RWPE1 (cell line): ENCODE measurements at places on chromosomes 13 and 19.

DNA sequence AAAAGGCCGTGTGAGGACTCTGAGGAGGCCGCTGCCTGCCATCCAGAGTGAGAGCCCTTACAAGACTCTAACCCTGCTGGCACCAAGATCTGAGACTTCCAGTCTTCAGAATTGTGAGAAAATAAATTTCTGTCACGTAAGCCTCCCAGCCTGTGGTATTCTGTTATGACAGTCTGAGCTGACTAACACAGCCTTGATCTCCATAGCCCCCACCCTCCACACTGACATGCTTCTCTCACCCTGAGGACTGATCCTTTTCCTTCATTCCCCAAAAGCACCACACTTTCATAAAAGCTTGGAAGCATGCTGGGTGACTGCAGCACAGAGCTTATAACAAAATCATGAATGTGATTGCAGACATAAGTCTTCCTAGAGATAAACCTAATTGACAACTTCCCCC, 1059.8 kb downstream of the UQCRFS1 start:
- DNase-seq, result no peak

- peak; percentile 68 for DNase-seq
Observed at GRCh38 chr13:24664726-24665409, 15.3 kb upstream of the ATP12A start.

DNA sequence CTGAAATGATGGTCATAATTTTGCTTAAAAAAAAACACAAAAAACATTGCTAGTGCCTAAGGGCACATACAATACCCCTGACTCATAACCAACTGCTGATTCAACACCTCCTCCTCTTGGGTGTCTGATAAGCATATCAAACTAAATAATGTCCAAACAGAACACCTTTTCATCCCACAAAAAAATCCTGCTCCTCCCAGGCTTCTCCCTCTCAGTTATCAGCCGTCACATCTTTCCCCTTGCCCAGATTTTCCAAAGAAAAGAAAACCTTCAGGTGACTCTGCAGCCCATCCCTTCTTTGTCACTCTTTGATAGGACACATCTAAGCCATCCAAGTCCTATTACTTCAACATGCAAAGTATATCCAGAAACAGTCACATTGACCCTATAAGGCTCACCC, 46.9 kb downstream of the ABCC4 start:
- peak; percentile 65 for DNase-seq

DNA sequence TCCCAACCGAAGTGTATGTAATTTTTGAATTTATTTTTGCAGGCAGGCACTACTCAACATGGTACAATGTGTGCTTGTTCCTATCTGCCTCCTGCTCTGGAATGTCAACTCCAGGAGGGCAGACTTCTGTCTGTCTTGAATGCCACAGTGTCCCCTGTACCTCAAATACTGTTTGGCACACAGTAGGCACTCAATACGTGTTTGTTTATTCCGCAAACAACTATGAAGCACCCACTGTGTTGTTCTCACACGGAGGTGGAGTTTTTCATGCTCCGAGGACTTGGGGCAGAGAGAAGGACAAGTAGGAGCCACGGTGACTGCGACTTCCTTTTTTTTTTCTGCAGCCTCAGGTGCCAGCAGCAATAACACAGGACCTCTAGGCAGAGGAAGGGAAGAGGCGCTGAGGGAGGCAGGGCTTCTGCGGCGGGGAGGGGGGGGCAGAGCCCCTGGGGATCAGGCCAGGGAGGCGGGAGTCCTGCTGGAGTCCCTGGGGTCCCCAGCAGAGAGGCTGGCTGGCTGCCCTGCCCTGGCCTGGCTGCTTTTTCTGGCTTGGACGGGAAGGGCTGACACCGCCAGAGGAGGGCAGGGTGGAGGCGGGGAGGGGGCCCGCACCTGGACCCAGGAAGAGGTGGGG, 29.3 kb upstream of the TNFAIP8L1 start:
- DNase-seq, result no peak

- DNase-seq, result no peak
Observed at GRCh38 chr13:93778548-93778947, 551.9 kb downstream of the GPC6 start.

GRCh38 chr13:112917056-112917664, 51.9 kb upstream of the MCF2L start:
- no peak for DNase-seq

DNA sequence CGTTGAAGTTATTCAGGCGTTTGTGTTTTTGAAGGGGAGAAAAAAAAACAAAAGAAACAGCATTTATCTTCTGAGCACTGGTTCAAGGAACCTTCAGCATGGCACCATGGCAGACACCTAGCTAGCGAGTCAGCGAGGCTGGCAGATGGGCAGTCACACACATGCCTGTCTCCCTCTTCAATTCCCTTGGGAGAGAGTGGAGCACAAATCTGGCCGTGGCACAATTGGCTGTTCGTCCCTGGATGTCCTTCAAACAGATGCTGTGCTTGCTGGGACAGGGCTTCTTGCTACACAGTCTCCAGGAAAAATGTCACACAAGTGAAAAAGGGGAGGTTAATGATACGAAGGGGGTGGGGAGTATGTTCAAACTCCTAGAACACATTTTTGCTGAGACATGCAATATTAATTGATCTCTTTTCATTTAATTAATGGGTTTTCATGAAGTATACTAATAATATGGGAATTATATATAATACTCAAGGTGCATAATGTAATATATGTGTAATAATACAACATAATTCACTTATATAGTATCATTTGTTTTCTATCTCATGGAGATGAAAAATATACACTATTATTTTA, 1674.5 kb upstream of the SLC10A2 start:
- DNase-seq, result no peak

- DNase-seq, result no peak
Observed at GRCh38 chr19:38252385-38252784, 3.8 kb downstream of the PPP1R14A start.

- no peak for DNase-seq
Observed at GRCh38 chr13:111048387-111048786, 66.7 kb upstream of the ARHGEF7 start.

DNA sequence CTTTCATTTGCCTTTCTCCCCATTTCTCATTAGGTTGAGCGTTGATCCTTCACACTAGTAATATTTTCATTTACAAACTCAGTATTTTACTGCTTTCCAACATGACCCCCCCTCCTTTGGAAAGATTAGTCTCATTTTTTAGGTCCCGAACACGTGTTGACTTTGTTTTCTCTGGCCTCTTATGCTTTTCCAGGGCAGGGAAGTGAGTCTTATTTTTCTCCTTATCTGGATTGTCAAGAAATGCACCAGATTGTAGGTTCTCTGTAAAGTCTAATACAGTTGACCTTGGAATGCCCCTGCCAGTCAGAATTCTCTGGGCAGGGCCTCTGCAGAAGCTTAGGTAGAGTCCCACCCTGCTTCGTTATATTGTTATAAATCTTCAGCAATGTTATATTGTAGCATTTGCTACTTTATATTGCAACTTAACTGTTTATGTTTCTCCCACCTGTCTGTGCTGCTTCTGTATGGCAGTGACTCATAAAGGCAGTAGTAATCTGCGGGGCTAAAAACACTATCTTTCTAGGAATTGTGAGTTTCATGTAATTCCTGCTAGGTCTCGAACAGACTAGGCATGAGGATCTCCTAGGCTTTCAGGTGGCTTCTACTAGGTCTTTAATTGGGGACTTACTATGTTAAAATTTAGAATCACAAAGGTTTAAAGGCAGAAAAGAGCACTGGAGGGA, 2.0 kb downstream of the TDRD3 start:
- no peak for DNase-seq

- DNase-seq, result no peak
Observed at GRCh38 chr13:93730780-93731179, 504.2 kb downstream of the GPC6 start.

- no peak for DNase-seq
Observed at GRCh38 chr19:38385804-38386257, 2.0 kb downstream of the GGN start.

GRCh38 chr13:37868691-37869505, 674 bp downstream of the TRPC4 start:
- DNase-seq, result no peak

- no peak for DNase-seq
Observed at GRCh38 chr19:17025991-17026658, 485 bp downstream of the CPAMD8 start.

GRCh38 chr13:35356572-35356971, 119.9 kb downstream of the MAB21L1 start:
- DNase-seq, result no peak

DNA sequence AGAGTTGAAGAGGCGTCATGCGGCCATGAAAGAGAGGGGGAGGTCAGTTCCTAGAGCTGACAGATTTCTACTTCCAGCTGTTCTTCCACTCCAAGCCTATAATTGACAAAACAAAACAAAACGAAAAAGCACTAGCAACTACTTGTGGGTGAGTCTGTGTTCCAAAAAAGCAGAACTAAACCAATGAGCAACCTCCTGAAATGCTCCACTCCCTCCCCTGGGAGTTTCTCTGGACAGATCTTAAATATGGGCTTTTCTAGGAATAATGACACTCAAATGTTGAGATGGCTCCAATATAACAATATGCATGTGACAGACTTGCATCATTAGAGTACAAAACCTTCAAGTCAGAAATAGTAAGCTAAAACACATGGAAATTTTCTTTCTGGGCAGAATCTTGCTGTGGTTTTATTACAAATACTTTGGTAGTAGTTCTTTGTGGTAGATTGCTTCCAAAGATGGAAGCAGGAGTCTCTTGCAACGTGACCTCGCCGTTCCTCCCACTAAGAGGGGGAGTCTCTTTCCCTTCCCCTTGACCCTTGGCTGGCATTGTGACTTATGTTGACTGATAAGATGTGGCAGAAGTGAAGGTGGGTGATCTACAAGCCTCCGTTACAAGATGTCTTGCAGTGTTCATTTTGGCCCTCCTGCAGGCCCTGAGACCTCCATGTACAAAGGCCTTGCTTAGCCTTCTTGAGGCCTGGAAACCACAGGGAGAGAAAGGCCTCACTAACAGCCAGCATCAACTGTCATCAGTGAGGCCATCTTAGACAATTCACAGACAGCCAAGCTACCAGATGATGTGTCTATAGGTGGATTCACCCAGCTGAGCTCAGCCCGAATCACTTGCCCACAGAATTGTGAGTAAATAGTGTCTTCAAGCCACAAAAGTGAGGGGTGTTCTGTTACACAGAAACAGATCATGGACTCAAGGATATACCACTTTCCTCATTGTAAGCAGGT, 173.1 kb upstream of the RFC3 start:
- no peak for DNase-seq

- peak; percentile 35 for DNase-seq
Observed at GRCh38 chr19:28878862-28879566, 333.9 kb downstream of the UQCRFS1 start.

DNA sequence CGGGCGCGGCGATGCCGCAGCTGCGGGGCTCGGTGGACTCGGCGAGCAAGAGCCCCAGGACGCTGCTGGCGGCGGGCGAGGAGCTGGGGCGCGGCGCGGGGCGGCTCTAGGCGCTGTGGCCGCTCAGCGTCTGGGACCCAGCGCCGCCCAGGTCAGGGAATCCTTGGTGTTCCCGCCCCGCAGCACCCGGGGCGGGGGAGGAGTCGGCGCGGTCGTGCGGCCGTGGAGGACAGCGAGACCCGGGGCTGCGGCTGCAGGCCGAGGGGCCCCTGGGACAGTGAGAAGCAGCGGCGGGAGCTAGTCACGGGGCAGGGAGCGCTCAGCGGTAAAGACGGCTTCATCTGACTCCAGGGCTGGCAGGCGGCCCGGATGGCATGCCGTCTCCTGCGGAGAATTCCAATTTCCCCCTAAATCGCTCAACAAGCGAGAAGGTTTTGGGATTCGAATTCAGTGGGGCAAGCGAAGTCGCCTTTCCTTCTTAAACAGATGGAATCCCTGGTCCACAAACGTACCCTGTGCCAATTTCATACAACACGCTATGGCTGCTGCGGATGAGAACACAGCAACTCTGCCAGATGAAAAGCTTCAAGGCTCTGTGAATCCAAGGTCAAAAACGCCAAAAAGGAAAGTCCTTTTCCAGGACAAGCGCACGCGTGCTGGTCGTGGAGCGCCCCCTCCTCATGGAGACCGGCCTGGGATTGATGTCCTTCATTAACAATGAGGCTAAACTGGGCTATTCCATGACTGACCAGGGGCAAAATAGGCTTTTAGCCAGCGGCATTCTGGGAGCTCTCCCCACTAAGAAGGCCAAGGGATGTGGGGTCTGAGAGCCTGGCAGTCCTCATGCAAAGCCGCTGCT, 4.2 kb upstream of the ZSCAN4 start:
- peak; percentile 30 for DNase-seq

- no peak for DNase-seq
Observed at GRCh38 chr13:103405297-103405696, 339.1 kb upstream of the SLC10A2 start.

- DNase-seq, result no peak
Observed at GRCh38 chr19:56132316-56132822, 8.7 kb upstream of the ZNF444 start.

- no peak for DNase-seq
Observed at GRCh38 chr19:19106056-19106551, 32.2 kb downstream of the TMEM161A start.

DNA sequence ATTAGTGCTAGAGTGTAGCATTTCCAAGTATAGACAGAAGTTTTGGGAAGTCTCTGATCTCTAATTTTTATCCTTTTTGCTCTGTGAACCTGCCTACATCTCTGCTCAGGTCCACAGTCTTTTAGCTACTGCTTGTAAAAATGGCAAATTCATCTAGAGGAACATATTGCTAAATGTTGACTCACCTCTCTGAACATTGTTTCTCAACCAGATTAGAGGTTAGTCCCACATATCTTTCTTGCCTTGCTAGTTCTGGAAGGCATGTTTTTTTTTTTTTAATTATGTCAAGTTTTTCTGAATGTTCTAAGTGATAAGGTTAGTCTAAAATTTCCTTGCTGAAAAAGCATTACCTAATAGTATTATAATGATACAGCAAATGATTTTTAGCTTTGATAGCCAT, 2889.6 kb upstream of the PCDH20 start:
- DNase-seq, result no peak

- DNase-seq, result no peak
Observed at GRCh38 chr19:310141-310651, 19.0 kb upstream of the PLPP2 start.

GRCh38 chr13:26836626-26837025, 76.0 kb upstream of the GPR12 start:
- no peak for DNase-seq

GRCh38 chr19:58150328-58150921, at the start of gene ZNF329:
Gene ZNF329 (minus strand): TSS chr19:58150789. CDS start chr19:58129503, 21,286 bp downstream.
- peak; percentile 96 for DNase-seq

- DNase-seq, result peak; percentile 45
Observed at GRCh38 chr13:41458761-41459431, 1.5 kb downstream of the RGCC start.

DNA sequence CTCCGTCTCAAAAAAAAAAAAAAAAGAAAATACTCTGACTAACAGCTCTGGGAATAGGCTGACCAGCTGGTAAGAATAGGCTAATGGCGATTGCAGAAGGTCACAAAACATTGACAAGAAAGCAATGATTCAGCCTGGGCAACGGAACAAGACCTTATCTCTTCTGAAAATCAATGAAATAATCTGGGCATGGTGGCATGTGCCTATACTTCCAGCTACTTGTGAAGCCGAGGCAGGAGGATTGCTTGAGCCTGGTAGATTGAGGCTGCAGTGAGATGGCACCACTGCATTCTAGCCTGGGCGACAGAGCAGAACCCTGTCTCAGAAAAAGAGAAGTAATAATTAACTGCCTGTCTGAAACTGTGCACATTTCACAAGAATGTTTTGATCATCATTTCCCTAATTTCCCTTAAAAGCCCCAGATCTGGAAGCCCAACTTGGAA, 18.8 kb upstream of the MTRF1 start:
- DNase-seq, result no peak

GRCh38 chr13:75129331-75129730, 352.6 kb downstream of the TBC1D4 start:
- no peak for DNase-seq
